ENCODE measurements at places on chromosomes 16 and 17. TPM values are rescaled to one million over a fixed set of nuclear protein-coding genes. Genes with fewer than 3 reads are reported as not detected.

The CCL7 gene
- not detected for total RNA-seq

The KRT20 gene
- not detected for total RNA-seq

The ITFG1 gene
- total RNA-seq: 30.9 TPM

The DNAH17 gene
- not detected for total RNA-seq

The SLC16A11 gene
- not detected for total RNA-seq

The KARS1 gene
- total RNA-seq: 161 TPM

The ESRP2 gene
- 0.09 TPM for total RNA-seq

The ANKRD40CL gene
- total RNA-seq: not detected

The LPO gene
- total RNA-seq: not detected

The CD300LG gene
- total RNA-seq: not detected

The NDRG4 gene
- total RNA-seq: 58.9 TPM

The SCNN1B gene
- not detected for total RNA-seq

The CTRL gene
- total RNA-seq: 2.5 TPM

The TMEM220 gene
- 5.0 TPM for total RNA-seq

The ZPBP2 gene
- not detected for total RNA-seq

The PCGF2 gene
- 116 TPM for total RNA-seq

The GNG13 gene
- total RNA-seq: not detected

The CLDN7 gene
- total RNA-seq: not detected

The TNFSF12 gene
- total RNA-seq: 5.4 TPM

The NME3 gene
- 35.0 TPM for total RNA-seq

All from neural crest cell (in vitro differentiated cells).